ENCODE measurements at places on chromosomes 1 and 21. TPM values are rescaled to one million over a fixed set of nuclear protein-coding genes. Genes with fewer than 3 reads are reported as not detected.
A peak's percentile ranks its signal among the peaks of the same experiment; 100 is the strongest.

Gene NFIA
- 32.9 TPM for polyA plus RNA-seq

Gene CDC14A
- polyA plus RNA-seq: 6.0 TPM

DNA sequence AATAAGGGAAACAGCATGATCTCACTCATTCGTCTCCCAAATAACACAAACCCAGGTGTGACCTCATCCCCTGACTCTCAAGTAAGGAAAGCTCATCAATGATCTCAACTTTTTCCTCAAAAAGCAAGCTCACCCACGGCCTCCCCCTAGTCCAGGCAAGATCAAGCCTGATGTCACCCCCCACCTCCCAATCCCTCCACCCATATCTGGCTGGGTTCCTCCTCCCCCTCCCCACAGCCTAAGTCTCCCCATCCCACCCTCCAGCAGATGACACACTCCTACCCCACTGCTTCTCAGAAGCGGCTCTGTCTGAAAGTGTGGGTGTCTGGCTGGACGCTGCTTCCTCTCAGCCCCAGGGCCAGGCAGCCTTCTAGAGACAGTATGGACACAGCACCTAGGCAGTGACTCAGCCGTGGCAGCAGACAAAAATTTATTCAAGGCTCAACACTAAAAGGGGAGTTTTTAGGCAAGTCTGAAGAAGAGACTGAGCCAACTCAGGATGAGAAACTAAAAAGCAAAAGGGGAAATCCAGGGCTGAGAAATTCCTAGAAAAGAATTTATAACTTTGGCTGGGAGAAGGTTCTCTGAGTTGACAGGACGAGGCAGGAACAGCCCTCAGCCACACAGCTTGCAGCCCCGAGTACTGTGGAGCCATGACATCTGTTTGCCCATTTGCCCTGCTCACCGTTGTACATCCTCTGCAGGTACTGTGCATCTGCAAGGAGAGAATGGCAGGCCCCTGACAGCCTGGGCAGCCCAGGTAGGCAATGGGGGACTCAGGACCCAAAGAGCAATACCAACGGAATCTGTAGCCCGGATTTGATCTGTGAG is 81.6 kb upstream of the LRRC8D start:
- DNase-seq: peak; percentile 62

DNA sequence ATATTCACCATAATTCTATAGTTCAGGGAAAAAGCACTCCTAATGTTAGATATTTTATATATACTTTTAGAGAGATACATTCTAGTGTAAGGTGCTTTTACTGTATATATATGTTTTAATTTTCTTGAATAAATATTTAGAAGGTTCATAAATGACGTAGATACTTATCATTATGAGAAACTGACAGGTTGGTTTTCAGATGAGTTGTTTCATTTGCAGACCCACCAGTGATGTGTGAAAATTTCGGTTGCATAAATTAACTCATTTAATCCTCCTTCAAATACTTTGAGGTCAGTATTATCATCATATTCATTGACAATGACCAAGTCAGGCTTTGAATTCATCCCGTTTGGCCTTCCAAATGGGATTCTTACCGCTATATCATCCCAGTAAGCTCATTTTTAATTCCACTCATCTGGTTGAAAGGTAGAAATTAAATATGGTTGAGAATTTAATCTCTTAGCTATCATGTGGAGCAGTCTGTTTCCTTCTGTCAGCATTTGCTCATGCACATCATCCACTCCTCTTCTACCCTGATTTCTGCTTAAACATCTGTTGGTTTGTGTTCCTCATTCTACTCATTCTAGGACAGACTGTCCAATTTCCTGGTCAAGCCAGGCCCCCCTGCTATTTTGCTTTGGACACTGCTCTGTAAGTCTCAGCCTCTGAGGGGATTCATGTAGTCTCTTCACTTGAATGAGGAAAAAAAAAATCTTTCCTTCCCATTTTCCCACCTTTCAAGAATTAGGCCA is 1156.6 kb downstream of the PLA2G4A start:
- DNase-seq: no peak

GRCh38 chr1:65036570-65037051 is 70.3 kb upstream of the JAK1 start:
- no peak for DNase-seq

Gene CLDN8
- polyA plus RNA-seq: not detected

- no peak for DNase-seq
These were observed 281.4 kb downstream of the HHIPL2 start for GRCh38 chr1:222266223-222267196.

GRCh38 chr1:15983275-15983674 is 7.4 kb upstream of the ZBTB17 start:
- DNase-seq: no peak

Gene FAM151A
- 0.85 TPM for polyA plus RNA-seq

Gene HSPA6
- polyA plus RNA-seq: 0.67 TPM

Gene PDPN
- 29.8 TPM for polyA plus RNA-seq

- DNase-seq: no peak
These were observed 961 bp downstream of the RBM15 start for GRCh38 chr1:110340207-110340468.

DNA sequence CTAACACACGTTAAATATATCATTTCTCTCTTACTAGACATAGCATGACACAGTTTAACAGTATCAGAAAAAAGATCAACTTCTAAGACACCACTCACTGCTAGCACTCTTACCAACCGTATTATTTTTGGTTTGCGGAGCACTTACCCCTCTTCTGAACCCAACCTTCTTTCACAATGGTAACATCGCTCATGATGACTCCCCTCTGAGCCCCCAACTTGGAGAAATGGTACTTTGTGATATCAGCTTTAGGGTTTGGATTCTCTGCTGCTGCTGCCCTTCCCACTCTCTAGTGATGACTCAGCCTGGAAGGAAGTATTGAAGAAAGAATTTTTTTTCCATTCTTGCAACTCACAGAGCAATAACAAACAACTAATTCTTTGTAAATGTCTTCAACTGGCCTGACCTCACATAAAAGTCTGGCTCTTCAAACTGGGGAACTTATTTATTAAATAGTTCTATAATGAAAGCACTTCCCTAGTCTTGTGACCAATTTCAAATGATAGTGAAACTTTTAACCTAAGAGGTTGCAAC is 7.0 kb downstream of the AKT3 start:
- no peak for DNase-seq

Gene SMIM1
- polyA plus RNA-seq: 5.7 TPM
